ENCODE measurements at places on chromosomes 12 and 14. TPM values are rescaled to one million over a fixed set of nuclear protein-coding genes. Genes with fewer than 3 reads are reported as not detected.

DNA sequence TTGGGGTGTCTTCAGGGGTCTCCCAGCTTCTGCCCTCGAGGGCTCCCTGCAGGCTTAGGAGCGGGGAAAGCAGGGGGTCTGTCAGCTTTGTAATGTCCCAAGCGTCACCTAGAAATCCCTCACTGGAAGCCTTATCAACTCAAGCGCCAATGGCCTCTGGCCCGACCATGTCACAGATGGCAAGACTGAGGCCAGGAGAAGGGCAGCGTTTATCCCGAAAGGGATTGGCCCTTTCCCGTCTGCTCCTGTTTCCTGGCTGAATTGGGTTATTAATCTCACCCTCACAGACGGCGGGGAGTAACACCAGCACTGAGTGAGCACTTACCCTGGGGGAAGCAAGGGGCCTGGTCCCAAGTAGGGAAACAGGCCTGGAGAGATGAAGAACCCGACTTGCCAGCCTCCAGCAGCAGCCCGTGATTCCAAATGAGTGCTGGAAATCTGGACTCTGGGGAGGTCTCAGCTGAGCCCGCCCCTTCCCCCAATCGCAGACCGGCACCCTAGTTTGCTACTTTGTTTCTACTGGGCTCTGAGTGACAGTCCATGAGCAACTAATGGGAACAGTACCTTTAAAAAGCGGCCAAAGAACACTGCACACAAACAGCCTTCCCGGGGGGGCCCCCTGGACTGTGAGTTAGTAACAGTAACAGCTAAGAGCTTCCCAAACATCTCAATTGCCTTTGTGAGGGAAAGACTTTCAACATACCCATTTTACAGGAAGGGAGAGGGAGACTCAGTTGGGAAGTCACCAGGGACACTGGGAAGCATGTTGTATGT is 2.1 kb upstream of the NCOR2 start:
- no peak for DNase-seq

- DNase-seq: no peak
Measured at GRCh38 chr12:5433081-5433844, 1.4 kb downstream of the NTF3 start.

DNA sequence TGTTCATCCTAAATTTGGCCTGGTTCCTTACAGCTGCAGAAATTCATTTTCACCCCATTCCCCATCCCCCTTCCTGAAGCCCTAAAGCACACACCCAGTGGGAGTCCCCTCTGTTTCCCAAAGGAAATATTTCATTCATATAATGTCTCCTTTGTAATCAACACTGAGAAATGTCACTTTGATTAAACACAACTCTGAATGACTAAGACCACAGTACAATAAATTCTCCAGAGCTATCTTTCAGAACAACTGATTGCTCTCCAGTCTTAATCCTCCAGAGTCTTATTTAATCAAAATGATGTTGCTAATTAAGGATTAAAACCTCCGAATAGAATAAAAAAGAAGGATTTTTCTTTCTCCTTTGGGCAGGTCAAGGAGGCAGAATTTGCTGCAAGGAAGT is 6.4 kb downstream of the SLC15A5 start:
- DNase-seq: no peak

DNA sequence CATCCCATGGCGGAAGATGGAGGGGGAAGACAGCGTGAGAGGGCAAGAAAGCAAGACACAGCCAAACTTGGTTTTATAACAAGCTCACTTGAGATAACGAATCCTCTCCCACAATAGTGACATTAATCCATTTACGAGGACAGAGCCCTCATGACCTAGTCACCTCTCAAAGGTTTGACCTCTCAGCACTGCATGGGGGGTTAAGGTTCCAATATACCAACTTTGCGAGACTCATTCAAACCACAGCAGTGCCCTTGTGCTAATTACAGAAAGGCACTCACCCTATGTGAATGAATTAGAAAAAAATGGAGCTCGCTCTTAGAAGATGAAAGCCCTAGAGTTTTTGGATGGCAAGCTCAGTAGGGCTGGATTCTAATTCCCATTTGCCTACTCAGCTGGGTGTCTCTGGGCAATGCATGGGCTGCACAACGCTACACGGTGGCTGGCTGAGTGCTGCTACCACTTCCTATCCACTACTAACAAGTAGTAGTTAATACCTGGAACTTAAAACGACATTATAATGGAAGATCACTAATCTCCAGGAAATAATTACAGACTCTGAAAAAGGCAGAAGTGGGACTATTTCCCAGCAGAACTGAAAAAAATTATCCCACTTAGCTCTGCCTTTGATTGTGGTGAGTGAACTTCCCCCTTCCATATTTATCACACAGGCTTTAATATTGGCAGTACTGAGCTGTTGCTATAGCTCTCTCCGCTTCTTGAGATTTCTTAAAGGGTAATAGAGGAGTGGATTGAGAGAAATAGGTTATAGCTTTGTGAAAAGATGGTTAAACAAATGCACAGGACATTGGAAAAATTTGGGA is 27.5 kb downstream of the TESPA1 start:
- no peak for DNase-seq

- no peak for DNase-seq
Measured at GRCh38 chr12:46400406-46400805, 27.8 kb upstream of the SLC38A2 start.

The GPATCH2L gene
- total RNA-seq: 60.4 TPM
